Muscle of arm (tissue), 14 donors: ENCODE measurements at places on chromosomes 5 and 9. TPM values are rescaled to one million over a fixed set of nuclear protein-coding genes. Genes with fewer than 3 reads are reported as not detected.

LPAR1 gene
- 43.2 TPM for polyA plus RNA-seq

SCGB3A2 gene
- polyA plus RNA-seq: not detected

POU5F2 gene
- not detected for polyA plus RNA-seq

THBS4 gene
- 103 TPM for polyA plus RNA-seq

BNC2 gene
- polyA plus RNA-seq: 19.4 TPM

GRCh38 chr5:83864652-83865051 is 144.0 kb upstream of the HAPLN1 start:
- no peak for DNase-seq

DNA sequence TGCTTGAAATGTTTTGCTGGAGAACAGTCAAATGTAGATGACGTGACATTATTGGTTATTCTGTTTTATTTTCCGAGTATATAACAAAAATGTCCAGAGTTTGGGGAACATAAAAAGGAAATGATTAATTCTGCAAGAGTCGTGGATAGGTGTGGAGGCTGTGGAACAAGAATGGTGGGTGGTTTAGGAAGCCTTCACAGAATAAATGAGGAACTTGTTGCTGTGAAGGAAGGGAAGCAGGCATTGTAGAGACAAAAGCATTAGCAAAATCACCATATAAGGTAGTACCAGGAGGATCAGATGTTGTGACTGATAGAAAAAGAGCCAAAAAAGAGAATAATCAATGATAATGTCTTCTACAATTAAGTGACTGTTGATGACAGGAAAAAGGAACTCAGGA is 66.2 kb upstream of the CNTLN start:
- no peak for DNase-seq

DNA sequence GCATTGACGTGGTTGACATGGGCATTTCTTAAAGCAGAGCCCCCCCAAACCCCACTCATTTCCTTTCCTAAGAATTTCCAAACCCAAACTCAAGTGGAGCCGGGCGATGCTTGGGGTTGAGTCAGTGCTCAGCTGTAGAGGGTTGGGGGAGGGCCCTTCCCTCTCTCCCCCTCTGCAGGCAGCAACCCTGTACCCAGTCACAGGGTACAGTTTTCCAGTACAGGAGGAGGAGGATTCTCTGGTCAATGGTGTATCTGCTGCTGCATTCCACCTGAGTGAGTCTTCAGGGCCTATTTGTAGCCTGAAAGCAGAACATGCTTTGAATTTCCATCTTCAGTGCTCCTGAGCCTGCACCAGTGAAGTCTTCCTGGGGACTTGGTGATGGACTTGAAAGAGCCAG is 55.8 kb downstream of the ENTREP1 start:
- no peak for DNase-seq
